ENCODE measurements at places on chromosomes 6 and 20. TPM values are rescaled to one million over a fixed set of nuclear protein-coding genes. Genes with fewer than 3 reads are reported as not detected.

The THEMIS gene
- total RNA-seq = 0.94 TPM

The MYBL2 gene
- total RNA-seq = 0.20 TPM

The SOX18 gene
- total RNA-seq = 5.4 TPM

The CCN5 gene
- total RNA-seq = 113 TPM

The APCDD1L gene
- 0.40 TPM for total RNA-seq

The ULBP2 gene
- not detected for total RNA-seq

The CAP2 gene
- total RNA-seq = 58.4 TPM

The NKX2-2 gene
- total RNA-seq = not detected

The C20orf144 gene
- not detected for total RNA-seq
